ENCODE measurements at places on chromosomes 5 and 9.

DNA sequence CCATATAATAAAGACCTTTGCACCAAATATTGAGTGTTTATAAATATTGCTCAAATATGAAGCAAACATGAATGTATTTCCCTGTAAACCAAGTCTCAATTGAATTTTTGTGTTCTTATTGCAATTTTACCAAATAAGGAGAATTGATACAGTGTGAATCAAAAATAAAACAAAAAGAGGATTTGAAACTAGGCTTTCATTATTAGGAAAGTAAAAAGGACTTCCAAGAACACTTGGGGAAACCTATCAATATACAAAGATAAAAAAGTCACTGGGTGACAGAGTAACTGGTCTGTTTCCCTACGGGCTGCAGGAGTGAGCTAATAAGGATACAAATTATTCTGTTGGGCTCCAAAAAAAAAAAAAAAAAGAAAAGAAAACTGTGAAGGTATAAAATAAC lies 44.8 kb upstream of the SNX2 start:
- no peak for DNase-seq

- no peak for DNase-seq
These were observed 54.1 kb upstream of the DAB2 start for GRCh38 chr5:39478863-39479262.

GRCh38 chr5:52328220-52328806 lies 459.4 kb upstream of the ITGA1 start:
- no peak for DNase-seq

DNA sequence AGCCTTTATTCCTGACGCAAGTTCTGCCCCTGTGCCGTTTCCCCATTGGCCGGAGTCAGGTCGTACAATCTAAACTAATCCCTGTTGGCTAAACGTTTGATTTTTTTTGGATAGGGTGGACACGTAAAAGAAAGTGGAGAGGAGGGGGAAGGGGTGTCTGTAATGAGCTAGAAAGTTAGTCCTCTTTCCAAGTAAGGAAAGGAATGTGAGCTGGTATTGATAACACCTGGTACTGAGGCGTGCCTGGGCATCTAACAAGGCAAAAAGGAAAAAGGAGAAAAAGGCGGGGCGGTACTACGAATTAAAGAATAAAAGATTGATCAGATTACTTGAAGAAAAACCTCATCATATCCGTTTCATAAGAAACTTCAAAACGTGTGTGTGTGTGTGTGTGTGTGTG lies 665.2 kb downstream of the ANXA1 start:
- DNase-seq, result no peak

DNA sequence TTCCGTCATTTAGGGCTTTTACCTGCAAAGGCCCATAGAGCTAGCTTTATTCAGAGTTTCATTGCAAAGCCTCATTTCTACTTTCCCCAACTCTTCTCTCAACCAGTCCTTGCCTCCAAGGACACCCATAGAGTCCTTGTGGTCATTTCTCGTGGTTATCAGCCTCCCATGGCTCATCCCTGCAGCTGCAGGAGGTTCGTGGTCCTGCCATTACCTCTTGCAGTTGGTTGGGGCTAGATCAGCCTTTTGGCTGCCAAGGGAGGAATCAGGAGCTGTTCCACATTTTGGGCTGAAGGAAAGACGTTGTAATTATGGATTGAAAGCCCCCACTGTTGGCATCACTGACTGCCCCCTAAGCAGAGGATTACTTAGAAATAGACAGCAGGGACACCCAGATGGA lies 231.0 kb downstream of the MAN2A1 start:
- no peak for DNase-seq

- no peak for DNase-seq
These were observed 14.5 kb downstream of the SH2D3C start for GRCh38 chr9:127763918-127764384.

DNA sequence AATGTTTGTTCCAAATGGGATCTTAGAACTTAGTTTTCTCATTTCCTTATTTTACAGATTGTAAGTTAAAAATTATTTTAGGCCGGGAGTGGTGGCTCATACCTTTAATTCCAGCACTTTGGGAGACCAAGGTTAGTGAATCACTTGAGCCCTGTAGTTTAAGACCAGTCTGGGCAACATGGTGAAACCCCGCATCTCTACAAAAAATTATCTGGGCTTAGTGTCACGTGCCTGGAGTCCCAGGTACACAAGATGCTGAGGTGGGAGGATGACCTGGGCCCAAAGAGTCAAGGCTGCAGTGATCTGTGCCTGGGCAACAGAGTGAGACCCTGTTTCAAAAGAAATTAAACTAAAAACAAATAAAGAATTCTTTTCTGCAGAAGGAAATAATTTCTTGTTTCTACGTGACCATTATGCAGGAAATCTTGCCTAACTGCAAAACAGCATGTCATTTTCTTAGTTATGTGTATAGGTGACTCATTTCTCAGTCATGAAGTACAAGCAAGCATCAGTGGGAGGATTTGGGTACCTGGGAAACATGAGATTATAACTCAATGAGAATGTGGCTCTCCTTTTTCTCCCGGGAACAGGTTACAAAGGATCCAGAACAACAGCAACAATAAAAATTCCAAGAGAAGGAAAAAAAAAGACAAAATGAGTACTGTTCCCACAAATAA lies 375.1 kb upstream of the ST8SIA4 start:
- DNase-seq, result no peak

- no peak for DNase-seq
These were observed 528.8 kb downstream of the CSNK1G3 start for GRCh38 chr5:124040799-124041198.

- no peak for DNase-seq
These were observed 158.4 kb downstream of the PPP2R2B start for GRCh38 chr5:146720107-146720506.

GRCh38 chr9:91308191-91308590 lies 53.5 kb downstream of the AUH start:
- no peak for DNase-seq

- DNase-seq, result peak; percentile 23
These were observed 147.8 kb downstream of the TMEM38B start for GRCh38 chr9:105842023-105842644.

- DNase-seq, result no peak
These were observed 4.9 kb downstream of the APBA1 start for GRCh38 chr9:69667306-69667705.

DNA sequence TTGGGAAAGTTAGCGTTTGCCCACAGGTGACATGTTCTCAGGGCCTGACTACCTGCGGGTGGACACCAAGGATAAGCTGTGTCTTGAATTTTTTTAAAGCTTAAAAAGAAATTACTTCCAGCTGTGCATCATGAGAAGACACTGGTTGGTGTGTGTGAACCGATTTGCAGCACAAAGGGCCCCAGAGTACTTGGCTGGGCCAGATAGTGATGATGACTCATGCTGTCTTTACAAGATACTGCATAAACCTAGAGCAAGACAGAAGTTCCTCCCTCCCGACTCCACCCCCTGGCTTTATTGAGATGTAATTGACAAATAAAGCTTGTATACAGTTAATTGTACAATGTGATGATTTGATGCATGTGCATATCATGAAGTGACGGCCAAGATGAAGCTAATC lies 212.8 kb downstream of the NXNL2 start:
- no peak for DNase-seq

DNA sequence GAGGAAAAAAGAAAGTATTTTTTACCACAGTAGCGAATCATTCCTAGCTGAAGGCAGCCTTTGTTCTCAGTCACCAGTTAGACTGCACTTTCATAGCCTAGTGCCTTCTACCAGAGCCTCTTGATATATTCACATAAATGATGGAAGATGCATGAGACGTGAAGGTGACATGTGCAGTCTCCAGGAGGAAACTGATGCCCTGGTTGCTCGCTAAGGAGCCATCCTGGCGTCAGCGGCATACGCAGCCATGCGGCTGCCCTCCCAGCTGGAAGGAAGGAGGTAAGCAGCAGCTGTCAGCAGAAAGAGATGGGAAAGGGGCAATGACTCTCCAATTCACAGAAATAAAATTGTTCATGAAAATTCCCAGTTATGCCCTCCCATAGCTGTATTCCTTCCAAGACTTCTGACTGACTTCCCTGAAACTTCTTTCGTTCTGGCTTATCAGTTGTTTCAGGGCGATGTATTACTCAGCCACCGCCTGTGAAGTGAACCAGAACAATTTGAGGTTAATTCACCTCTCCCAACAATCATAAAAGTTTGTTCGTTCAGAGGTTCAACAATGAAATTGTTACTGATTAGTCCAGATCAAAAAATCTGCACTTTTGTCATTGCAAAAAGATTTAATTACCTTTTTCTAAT lies 331.2 kb downstream of the NR2F1-AS1 start:
- DNase-seq, result no peak

DNA sequence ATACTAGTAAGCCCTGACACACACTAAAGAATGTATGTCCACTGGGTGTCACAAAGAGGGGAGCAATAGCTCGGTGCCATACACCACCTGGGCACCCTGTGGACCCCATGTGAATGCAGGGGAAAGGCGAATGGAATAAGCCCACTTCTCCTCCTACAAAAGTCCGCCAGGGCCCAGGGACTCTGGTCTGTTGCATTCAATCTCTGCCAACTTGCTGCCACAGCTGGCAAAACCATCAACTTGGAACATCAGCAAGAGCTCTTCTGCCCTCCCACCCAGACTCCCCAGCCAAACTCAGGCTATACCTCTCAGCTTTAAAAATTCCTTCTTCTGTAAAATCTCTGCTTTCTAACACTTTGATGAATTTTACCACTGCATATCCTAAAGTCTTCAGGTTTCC lies 54.5 kb downstream of the PFDN1 start:
- no peak for DNase-seq

DNA sequence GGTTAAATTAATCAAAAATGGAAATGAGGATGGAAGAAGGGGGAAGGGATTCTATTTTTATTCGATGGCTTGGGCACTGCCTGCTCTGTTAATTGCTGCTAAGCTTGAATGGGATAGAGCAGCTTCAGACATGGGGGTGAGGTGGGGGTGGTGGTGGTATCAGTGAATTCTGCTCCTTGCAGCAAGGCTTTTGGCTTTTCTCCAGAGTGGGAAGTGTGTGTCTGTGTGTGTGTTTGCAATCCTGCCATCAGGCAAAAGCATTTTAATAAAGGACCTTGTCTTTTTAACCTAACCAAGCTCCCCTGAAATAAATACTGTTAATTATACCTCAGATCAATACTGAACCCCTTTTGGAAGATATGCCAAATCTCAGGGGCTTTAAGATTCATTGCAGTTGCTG lies 110.9 kb upstream of the GPR151 start:
- DNase-seq, result no peak
